Stimulated activated CD4-positive, alpha-beta T cell treated with anti-CD3 and anti-CD28 coated beads, Interleukin-2, amount 100 ng/mL, for 24 hours (primary cell): ENCODE measurements at places on chromosomes 2 and 18.

DNA sequence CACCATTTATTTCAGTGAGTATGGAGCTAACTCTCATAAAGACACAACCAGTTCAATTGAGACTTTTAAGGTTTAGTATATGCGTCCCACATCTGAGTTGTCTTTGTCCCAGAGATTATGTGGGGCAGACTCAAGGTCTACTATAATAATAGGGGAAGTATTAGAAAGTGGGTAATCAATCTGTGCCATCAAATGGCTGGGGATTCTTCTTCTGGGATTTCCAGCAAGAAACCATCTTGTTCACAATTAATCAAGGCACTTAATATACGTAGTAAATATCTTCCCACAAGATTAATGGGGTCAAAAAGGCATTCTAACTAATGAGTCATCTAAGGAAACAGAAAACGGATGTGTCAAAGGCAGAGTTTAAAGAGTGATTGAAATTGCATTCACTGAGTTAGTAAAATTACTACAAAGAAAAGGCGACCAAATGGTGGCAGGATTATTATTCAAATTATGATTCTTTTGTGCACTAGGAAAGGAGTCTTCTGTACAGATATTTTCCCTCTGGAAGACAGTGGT, 179.8 kb upstream of the REG3G start:
- no peak for DNase-seq

DNA sequence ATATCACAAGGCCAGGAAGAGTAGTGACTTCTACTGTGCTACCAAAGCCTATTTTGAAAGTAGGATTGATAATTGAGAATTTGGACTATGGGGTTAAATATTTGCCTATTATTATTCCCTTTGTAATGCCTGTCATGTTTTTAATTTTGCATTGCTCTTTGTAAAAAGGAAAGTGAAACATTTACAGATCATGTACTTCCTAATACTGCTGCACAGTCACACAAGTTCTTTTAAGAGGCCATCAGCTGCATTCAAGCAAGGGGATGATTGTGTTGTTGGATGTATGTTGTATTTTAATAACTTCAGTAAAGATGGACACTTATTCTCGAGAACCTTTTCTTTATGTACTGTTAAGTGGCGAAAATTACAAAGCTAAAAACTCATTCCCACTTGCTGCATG, 70.1 kb downstream of the PLEKHA3 start:
- DNase-seq, result no peak

- DNase-seq, result no peak
Measured at GRCh38 chr2:20726913-20727312, 60.0 kb downstream of the GDF7 start.

- no peak for DNase-seq
Measured at GRCh38 chr2:170925923-170926322, 3.1 kb upstream of the GORASP2 start.

DNA sequence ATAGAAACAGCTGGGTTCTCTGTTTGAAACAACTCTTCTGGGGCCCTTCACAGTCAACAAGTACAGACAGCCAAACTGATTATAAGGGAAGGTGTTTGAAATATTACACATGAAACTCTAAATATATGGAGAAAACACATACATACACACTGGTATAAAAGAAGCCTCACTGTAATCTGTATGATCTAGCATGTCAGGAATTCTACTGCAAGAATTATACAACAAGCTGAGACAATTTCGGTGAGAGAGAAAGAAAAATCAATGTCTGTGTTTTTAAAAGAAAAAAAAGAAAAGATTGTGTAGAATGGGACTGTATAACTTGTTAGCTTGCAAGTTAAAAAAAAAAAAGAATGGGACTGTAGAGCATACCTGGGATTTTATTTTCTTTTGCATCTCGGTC, 26.3 kb downstream of the IRS1 start:
- no peak for DNase-seq

- DNase-seq, result no peak
Measured at GRCh38 chr18:79411614-79412526, 16.1 kb downstream of the NFATC1 start.

- DNase-seq, result no peak
Measured at GRCh38 chr2:182672466-182673165, 43.4 kb upstream of the DNAJC10 start.

GRCh38 chr18:25516747-25517498, 165.0 kb upstream of the ZNF521 start:
- no peak for DNase-seq

DNA sequence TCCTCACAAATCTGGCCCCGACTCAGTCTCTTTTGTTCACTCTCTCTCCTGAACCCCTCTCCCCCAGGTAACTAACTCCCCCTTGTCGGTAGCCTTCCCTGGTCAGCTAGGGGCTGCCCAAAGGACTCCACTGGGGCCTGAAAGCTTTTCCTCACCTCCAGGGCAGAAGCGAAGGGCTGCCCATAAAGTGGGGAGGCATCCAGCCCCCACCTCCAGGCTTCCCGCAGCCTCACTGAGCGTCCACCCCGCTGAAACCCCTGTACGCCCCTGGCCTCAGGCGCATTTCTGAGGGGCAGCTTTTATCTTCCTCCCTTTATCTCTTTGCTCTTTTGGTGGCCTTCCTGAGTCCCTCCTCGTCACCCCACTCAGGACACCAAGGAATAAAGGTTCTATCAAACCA, 249.3 kb downstream of the CYP26B1 start:
- DNase-seq, result no peak

DNA sequence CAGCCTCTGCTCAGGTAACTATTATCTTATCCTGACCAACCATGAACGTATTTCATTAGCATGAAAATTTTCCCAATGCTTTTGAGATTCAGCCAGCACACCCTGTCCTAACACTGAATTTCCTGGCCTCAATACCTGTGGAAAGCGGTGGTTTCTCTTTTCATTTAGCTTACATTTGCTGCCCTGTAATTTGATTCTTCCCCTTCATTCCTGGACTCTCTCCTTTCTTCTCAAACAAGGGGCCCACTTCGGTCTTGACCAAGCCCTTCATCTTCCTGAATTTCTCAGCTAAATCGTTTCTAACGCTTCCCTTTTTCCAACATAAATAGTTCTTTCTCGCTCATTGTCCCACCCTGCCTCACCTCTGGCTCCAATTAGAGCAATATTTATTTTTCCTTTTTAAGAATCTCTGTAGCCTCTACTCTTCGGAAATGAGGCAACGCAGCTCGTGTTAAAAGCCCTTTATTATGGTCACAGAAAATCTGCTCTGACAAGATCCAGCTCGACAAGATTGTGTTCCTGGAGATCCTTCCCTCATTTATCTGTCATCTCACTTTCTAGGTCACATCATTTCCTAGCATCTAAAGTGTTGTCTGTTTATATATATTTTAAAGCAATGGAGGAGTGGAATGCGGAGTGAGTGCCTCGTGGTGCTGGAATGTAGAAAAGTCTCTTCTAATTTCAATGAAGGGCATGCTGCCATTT, 49.5 kb upstream of the BCL11A start:
- no peak for DNase-seq

DNA sequence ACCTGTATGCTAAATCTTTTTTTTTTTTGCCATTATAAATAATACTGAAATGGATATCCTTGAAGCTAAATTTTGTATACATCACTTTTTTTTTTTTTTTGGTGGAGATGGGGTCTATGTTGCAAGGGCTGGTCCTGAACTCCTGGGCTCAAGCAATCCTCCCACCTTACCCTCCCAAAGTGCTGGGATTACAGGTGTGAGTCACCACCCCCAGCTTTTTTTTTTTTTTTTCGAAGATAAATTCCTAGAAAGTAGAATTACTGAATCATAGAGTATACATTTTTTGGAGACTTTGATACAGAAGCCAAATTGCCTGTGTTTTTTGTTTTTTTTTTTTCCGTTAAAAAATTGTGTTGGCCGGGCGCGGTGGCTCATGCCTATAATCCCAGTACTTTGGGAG, 51.0 kb upstream of the MCFD2 start:
- DNase-seq, result no peak

DNA sequence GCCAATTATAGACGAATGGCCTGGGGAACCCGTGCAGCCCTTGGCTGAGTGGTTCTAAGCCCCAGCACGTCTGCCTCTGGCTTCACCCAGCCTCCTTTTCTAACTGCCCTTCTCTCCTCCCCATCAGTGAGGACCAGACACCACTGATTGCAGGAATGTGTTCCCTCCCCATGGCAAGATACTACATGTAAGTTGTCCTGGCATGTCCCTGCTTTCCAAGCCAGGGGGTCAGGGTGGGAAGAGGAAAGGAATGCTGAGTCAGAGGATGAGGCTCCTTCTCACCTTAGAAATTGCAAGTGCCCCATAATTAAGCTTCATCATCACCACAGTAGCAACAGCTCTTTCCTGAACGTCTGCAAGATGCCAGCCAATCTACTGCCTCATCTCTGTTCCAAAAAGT, 4.8 kb downstream of the IL1F10 start:
- no peak for DNase-seq

DNA sequence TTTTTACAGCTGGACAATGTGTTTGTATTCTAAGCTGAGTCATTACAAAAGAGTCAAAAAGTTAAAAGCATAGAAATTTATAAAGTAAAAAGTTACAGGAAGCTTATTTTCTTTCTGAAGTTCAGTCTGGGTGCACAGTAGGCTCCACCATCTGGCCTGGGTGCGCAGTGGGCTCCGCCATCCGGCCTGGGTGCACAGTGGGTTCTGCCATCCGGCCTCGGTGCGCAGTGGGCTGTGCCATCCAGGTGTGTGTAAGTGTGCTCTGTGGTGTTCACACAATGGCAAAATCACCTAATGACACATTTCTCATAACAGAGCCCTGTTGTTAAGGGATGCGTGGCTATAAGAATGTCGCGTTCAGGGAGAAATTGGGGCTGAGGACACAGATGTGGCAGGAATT, 195.5 kb downstream of the ANKRD30B start:
- DNase-seq, result no peak

DNA sequence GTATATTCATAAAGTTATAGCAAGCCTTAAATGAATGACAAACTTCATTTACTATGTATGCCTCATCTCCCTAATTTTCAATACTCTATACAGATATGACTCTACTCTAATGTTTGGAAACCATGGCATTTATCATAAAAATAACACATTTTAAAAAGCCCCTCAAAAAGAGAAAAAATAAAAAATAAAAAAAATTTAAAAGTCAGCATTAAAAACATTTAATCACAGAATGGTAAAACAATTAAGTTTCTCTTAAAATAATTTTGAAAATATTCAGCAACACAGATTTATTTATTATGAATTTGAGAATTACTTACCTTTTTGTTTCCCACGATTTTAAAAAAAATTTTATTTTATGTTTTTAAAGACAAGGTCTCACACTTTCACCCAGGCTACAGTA, 65.0 kb upstream of the CDKL4 start:
- DNase-seq, result no peak

GRCh38 chr2:11984316-11985158, 238.1 kb downstream of the LPIN1 start:
- DNase-seq, result no peak

GRCh38 chr2:145268931-145269330, 749.0 kb upstream of the ZEB2 start:
- DNase-seq, result no peak

DNA sequence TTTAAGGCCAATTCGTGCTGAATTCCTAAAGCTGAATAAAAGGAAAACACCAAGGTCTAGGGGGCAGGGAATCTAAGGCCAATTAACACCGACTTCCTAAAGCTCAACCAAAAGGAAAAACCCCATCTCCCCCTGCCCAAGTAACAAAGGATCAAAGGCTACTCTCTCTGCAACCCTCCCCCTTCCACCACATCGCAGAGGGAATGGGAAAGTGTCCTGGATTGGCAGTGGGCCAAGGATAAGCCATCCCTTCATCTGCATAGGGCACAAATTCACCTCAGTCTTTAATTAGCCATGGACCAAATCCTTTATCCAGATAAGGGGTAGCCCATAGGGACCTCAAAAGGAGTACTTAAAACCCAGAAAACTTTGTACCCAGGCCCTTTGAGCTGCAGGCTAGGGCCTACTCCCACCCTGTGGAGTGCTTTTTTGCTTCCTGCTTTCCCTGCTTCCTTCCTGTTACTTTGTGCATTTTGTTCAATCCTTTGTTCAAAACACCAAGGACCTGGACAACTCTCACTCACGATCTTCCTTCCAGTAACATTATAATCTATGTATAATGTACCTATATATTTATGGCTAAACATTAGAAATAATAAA, 2119.8 kb upstream of the CELF4 start:
- no peak for DNase-seq

- DNase-seq, result no peak
Measured at GRCh38 chr2:237618449-237618848, 8.9 kb upstream of the LRRFIP1 start.

DNA sequence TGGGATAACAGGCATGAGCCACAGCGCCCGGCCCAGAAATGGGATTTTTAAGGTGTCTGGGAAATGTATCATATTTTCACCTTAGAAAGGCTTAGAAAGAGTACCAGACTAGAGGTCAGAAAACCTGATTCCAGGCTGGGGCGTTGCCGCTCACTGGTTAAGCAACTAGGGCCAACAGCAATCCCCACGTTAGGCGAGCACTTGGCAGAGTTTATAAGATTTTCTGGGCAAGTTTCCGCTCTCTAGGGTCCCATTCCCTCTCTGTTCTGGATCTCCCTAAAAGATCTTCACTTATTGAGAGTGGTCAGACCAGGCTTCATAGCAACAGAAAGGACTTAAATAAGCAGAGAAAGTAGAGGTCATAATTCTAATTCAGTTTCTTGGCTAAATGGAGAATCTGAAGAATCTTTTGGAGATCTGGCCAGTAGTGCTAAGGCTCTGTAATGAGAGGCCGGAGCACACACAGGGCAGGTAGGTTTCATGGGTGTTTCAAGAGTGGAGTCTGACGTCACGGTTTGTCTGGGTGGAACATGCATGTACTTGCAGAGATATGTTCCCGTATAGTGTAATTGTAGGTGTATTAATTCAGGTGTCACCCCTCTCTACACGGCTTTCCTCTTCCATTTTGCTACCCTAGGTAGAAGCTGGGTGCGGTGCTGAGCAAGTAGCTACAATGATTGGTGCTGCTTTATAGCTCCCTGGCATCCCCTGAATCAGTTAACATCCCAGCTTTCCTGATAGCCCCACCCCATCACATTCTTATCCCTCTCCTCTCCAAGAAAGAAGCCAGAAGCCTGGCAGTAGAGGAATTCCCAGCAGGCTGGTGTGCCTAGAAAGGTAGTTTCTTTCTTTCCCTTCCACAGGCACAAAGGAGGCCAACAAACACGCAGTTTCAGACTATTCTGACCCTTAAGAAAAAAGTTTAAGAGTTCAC, 4.4 kb upstream of the SMAD7 start:
- DNase-seq, result no peak

DNA sequence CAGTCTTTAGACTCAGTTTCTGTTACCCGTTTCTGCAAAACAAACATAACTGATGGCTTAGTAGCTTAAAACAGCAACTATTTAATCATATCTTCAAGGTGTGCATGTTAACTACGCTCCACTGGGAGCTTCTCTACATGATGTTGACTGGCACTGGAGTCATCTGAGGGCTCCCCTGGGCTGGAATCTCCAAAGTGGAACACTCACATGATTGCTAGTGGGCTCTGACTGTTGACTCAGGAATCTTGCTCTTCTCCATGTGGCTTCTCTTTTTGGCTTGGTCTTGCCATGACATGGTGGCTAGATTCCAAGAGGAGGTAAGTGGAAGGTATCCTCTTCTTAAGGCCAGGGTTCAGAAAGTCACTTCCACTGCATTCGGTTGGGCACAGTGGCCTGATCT, 160.8 kb downstream of the PMAIP1 start:
- DNase-seq, result no peak
